T-helper 17 cell (primary cell): ENCODE measurements at places on chromosomes 11 and 22.

GRCh38 chr11:65430406-65431217, 8.0 kb downstream of the NEAT1 start:
- DNase-seq = no peak

GRCh38 chr11:69351460-69351859, 57.5 kb downstream of the MYEOV start:
- no peak for DNase-seq

DNA sequence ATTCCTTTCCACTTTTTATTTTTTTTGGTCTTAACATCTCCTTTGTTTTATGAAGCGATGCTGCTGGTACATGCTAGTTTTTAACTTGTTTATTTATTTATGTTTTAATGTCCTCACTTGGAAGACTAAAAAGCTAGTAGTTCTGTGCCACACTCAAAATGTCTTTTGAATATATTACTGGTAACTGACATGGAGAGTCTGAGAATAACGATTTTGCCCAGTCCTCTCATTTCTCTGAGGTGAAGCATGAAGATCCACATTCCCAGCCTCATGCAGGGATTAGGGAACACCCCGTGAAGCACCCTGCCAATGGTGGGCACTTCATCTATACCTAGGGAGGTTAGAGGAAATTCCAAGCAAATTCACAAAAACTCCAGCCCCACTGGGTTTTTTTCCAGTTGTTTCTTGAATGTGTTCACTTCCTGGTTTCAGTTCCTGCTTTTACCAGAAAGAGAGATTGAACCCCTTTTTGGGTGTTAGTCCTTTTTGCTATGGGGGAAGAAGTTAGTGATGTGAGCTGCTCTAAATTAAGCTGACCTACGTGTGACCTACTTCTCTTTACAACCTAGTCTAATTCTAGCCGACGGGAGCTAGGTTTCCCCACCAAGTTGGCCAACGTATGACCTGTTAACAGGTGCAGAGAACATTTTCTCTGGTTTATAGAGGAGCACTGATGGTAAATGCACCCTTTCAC, 106.1 kb downstream of the SLC1A2 start:
- DNase-seq = no peak

DNA sequence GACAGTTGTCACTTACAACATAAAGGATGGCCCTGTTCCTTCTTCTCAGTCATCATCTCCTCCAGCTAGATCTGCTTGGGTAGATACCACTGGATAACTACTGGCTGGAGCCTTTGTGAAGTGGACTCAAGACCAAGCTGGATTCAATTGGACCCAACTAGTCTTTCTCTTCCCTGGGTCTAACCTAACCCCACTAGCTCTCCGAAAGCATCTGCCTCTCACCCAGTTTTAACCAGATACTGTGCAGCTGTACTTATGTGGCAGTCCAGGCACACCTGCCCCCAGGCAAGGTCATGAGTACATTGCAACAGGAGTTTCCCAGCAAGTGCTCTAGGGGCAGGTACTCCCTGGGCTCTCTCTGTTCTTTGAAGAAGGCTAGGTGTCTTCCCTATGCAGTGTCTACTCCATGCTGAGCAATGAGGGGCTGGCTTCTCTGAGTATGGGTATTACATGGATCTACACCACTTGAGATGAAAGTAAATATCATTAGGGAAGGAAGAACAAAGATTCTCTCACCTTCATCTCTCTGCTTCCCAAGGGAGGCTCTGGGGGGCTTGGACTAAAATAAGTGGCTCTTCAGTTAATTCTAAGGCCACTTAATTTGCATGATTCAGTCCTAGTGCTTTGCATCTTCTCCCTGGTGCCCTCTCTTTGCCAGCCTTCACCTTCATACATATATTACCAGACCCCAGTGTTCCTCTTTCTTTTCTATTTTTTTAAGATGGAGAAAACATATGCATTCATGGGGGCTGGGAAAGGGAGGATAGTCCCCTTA, 236.1 kb downstream of the NXPE2 start:
- no peak for DNase-seq
